ENCODE measurements at places on chromosomes 11 and 22.

- DNase-seq, result no peak
Measured at GRCh38 chr11:9834291-9834690, 170.4 kb downstream of the SWAP70 start.

GRCh38 chr11:82906931-82907330, 5.4 kb downstream of the DDIAS start:
- no peak for DNase-seq

GRCh38 chr11:73267122-73267846, 4.9 kb upstream of the P2RY6 start:
- no peak for DNase-seq

GRCh38 chr11:8739309-8739793, 56.8 kb downstream of the RPL27A start:
- DNase-seq, result no peak

- DNase-seq, result no peak
Measured at GRCh38 chr11:96185220-96185768, 157.7 kb downstream of the MAML2 start.

- DNase-seq, result no peak
Measured at GRCh38 chr11:66150725-66151124, 80.7 kb downstream of the PACS1 start.

DNA sequence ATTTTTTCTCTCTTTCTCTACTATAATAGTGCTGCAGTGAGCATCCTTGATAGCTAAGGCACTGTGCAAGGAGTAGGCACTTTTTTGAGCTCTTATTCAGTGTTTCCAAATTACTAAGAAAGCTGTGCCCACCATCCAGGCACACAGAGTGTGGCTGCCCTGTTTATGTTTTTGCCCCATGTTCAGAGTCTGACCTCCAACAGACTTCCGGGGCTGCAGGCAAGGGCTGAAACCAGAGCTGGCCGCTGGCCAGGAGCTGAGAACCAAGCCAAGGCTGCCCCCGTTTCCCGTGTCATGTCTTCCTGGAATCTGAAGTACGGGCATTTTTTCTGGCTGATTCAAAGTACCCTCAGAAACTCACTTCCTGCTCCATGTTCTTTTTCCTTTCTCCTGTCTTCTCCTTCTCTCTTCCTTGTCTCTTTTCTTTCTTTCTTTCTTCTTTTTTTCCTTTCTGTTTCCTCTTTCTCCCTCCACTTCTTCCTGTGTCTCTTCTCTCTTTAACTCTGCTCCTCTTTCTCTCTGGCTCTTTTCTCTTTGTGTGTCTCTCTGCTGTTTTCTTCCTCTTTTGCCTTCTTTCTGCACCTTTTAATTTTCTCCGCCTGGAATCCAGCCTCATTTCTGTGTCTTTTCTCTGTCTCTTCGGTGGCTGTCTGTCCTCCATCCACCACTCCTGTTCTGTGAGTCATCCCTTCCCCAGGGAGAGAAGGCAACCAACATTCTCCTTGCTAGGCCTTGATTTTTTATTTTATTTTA, 17.0 kb upstream of the KCTD14 start:
- DNase-seq, result no peak

- no peak for DNase-seq
Measured at GRCh38 chr11:45945397-45945999, 23.0 kb downstream of the LARGE2 start.

DNA sequence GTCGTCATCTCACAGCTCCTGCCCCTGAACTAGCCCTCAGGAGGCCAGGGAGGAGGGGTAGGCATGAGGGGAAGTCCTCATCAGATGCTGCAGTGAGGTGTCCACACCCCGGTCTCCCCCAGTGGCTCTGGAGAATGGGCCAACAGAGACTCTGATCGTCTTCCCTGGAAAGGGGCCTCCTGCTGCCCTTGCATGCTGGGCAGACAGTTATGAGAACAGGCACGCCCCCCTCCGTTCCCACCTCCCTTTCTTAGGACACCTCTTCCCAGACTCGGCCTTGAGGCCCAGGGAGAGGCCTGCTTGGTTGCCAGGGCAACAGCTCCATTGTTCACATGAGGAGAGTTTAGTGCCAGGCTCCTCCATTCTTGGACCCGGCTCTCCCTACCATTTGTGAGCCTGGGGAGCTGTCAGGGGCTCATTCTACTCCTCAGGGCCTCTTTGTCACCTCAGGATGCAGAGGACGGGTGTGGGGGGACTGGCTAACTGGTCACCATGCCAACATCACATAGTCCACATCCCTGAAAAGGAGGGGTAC, 157.7 kb downstream of the TTC17 start:
- DNase-seq, result no peak

- no peak for DNase-seq
Measured at GRCh38 chr11:108278954-108279353, 56.1 kb downstream of the ATM start.

DNA sequence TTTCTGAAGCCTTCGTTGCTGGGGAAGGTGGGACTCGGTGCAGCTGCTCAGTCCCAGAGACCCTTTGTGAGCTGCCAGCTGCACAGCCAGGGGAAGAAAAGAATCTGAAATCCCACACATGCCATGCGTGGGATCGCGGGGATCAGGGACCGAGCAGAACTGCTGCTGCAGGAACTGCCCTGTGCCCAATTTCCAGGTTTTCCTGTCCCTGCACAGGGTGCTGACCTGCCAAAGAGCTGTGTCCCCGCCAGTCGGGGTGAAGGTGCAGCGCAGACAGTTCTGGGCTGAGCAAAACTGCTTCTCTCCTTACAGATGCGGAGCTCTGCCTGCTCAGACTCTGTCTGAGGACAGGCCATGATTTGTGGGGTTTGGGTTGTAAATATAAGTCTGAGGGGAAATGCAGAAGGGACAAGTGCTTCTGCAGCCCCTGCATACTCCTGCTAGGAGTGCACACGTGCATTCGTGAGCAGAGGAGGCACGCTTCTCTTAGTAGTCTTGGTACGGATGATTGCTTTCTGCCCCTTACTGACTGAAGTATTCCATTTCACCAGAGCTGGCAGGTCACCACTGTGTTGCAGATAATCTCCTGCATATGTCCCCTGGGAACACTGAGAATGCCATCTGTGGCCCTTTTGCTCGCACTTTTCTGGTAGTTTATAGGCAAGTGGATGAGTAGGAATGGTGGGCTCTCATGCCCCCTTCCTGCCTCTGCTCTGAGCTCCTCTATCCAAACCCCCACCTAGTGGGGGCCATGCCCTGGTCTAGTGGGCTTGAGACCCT, 141.4 kb downstream of the PARVA start:
- DNase-seq, result no peak

DNA sequence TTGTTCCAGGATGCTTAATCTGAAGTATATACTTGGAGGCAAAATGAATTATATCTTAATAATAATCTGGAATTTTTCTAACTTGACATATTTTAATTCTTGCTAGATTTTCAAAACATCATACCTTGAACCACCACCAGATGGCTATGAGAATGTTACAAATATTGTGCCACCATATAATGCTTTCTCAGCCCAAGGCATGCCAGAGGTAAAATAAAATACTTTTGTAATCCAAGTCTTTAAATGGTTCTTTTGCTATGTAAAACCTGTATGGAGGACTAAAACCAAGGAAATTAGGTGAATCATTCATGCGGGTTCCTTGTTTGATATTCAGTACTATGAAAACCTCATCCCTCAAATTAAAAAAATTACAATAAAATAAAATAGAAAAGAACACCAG, 14.4 kb downstream of the NAALAD2 start:
- DNase-seq, result no peak

GRCh38 chr11:127844876-127845275, 742.5 kb downstream of the ETS1 start:
- DNase-seq, result no peak

GRCh38 chr11:35100013-35100383, 39.0 kb upstream of the CD44 start:
- no peak for DNase-seq

GRCh38 chr22:30861131-30861530, 107.4 kb downstream of the MORC2 start:
- DNase-seq, result no peak

GRCh38 chr11:96259134-96259830, 83.7 kb downstream of the MAML2 start:
- no peak for DNase-seq

- no peak for DNase-seq
Measured at GRCh38 chr22:20406686-20407408, 12.9 kb downstream of the ZNF74 start.
